ENCODE measurements at places on chromosomes 2 and 18.

DNA sequence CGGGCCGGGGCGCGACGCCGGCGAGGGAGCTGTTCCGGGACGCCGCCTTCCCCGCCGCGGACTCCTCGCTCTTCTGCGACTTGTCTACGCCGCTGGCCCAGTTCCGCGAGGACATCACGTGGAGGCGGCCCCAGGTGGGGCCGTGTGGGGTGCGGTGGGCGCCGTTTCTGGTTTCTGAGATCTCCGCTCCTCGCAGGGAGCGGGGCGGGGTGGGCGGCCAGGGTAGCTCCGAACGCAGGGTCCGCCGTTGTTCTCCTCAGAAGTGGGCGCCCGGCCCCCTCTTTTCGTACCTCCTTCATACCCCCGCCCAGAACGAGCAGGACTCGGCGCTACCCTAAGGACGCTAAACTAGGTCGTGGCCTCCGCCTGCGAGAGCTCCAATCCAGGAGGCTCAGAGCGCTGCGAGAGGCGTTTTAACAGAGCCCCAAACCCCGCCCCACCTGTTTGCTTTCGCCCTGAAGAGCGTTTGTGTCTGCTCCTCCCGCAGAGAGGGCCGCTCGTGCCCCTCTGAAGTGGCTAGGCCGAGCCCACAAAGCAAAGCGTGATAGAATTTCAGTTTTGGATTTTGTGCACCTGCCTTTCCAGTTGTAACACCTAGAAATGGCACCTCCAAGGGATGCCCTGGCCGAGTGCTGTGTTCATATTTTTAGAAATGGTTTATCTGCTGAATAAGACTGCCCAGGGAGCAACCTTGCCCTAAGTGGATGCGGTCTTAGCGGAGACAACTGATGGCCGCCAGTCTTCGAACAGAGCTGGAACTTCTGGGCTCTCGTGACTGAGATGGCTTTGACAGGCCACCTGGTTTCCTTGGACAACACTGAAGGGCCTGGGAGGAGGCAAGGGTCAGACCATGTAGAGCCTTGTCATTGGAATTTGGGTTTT lies 626 bp downstream of the CAPN10 start:
- DNase-seq, result no peak

- no peak for DNase-seq
Observed at GRCh38 chr2:182705761-182706160, 10.3 kb upstream of the DNAJC10 start.

- DNase-seq, result peak; percentile 34
Observed at GRCh38 chr2:238425979-238426567, 654 bp upstream of the ASB1 start.

DNA sequence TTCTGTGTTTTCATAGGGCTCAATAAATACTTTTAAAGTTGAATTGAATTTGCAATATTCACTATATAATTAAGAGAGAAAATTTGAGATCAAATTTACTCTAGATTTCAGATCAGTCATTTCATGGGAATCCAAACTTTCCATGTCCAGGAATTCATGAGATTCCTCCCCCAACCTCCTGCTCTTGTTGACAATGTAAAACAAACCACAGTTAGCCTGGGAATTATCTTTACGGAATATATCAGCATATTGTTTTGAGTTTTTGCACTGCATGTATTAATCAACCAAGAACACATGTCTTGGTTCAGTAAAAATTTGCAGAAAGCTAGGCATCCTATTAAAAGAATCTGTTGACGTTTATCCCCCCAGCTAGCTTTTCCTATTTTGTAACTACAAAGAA lies 42.3 kb downstream of the CYP1B1 start:
- DNase-seq, result no peak

DNA sequence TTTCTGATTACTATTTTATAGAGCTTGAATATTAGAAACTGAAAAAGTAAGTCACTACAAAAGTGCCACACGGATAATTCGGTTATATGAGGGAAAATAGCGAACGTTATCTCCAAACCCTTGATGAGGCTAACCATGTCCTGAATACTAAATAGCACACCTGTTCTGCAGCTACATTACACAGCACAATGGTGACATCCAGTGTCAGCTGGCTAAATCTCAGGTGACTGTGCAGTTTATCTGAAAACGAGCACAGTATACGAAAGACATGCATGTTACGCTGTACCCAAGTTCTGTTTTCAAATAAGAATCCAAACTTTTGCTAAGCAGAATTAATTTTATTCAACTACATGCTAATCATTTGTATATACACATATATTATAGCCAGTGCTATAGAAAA lies 9.0 kb downstream of the CCDC68 start:
- DNase-seq, result peak; percentile 26

GRCh38 chr2:24304098-24304497 lies 56.2 kb downstream of the ITSN2 start:
- DNase-seq, result no peak

Measured in hematopoietic multipotent progenitor cell (in vitro differentiated cells).